ENCODE measurements at places on chromosomes 1 and 21. TPM values are rescaled to one million over a fixed set of nuclear protein-coding genes. Genes with fewer than 3 reads are reported as not detected.

GBP7 gene
- not detected for total RNA-seq

- no peak overlapping the region for H3K27ac ChIP-seq
- H3K36me3 ChIP-seq: no peaks in the 10 kb centered on the region
- no peak overlapping the region for H3K4me3 ChIP-seq
- no peak for DNase-seq
- no peaks in the 10 kb centered on the region for H3K4me1 ChIP-seq
These were observed 59.0 kb downstream of the SUSD4 start for GRCh38 chr1:223304931-223305330.

ATAD3B gene
- 7.1 TPM for total RNA-seq

DNA sequence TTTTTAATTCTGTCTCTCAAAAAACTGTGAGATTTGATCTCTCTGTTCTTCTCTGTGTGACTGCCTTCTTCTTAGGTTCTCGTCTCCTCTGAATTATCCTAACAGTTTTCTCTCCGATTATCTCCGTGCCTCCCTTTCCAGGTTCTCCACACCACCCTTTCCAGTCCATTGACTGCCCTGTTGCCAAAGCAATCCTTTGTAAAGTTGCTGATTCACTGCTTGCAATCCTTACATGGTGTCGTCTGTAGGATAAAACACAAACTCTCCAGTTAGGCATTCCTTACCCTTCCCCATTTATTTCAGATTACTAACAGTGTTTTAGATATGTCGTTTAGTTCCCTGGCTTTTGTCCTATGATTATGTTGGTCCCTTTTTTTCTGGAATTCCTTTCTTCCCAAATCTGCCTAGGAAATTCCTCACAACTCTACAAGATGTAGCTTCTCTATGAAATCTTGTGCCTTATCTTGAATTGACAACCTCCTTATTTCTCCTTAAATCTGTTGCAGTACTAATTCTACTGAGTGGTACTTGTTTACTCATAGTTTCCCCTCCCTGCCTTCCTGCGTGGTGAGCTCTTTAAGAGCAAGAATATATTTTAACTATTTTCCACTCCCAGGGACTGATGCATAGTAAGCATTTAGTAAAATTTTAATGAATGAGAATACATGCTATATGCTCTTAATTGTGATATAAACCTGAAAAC, 22.3 kb downstream of the RCOR3 start:
- peaks cover 76% of the 10 kb centered on the region for H3K36me3 ChIP-seq
- no peak overlapping the region for H3K4me3 ChIP-seq
- no peaks in the 10 kb centered on the region for H3K4me1 ChIP-seq
- DNase-seq: no peak
- no peaks in the 10 kb centered on the region for H3K27me3 ChIP-seq
- peak overlapping the region; percentile 29 for H3K27ac ChIP-seq

DNA sequence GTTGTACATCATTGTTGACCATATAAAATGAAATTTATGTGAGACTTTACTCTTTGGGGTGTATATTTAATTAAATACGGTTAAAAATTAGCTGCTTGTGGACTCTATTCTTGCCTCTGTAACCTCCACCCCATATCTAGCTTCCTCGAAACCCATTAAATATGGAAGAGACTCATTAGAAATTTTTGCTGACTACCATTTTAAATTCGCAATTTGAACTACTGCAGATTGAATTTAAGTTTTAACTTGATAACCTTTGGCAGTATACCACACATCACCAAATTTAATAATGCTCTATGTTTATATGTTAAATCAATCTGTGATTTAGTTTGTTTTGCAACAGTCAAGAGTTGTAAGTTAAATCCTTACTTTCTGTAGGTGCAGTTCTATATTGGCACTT, 88.5 kb upstream of the QSOX1 start:
- H3K4me3 ChIP-seq: no peak overlapping the region
- no peaks in the 10 kb centered on the region for H3K27me3 ChIP-seq
- no peaks in the 10 kb centered on the region for H3K4me1 ChIP-seq

GRCh38 chr1:44408632-44409602, 3.9 kb downstream of the RNF220 start:
- no peak overlapping the region for H3K27ac ChIP-seq
- DNase-seq: no peak
- H3K4me3 ChIP-seq: peak overlapping the region; percentile 11
- H3K4me1 ChIP-seq: peaks cover 21% of the 10 kb centered on the region
- no peaks in the 10 kb centered on the region for H3K36me3 ChIP-seq

DNA sequence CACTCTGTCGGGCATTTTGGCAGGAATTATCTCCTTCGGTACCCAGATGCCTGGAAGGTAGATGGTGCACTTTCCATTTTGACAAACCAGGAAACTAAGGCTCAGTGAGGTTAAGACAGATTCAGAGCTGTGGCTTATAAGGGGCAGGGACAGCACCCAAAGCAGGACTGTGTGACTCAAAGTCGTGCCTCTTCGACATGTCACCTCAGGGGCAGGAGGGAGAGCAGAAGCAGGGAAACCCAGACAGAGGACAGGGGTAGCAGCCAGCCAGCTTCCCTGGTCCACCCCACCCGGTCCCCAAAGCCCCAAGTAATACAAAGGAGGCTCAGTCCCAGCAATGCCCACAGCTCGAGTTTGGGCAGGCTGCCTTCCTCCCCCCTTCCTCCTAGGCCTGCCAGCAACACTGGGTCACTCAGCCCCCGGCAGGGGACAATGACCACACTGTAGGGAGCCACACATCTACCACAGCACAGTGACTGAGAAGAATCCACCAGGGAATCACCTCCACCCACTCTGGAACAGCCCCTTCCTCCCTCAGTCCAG, 2.5 kb downstream of the RHOC start:
- H3K4me3 ChIP-seq: peak overlapping the region; percentile 6
- peaks cover 40% of the 10 kb centered on the region for H3K4me1 ChIP-seq
- peak overlapping the region; percentile 85 for H3K27ac ChIP-seq
- no peaks in the 10 kb centered on the region for H3K27me3 ChIP-seq

OR10J4 gene
- total RNA-seq: not detected

DNA sequence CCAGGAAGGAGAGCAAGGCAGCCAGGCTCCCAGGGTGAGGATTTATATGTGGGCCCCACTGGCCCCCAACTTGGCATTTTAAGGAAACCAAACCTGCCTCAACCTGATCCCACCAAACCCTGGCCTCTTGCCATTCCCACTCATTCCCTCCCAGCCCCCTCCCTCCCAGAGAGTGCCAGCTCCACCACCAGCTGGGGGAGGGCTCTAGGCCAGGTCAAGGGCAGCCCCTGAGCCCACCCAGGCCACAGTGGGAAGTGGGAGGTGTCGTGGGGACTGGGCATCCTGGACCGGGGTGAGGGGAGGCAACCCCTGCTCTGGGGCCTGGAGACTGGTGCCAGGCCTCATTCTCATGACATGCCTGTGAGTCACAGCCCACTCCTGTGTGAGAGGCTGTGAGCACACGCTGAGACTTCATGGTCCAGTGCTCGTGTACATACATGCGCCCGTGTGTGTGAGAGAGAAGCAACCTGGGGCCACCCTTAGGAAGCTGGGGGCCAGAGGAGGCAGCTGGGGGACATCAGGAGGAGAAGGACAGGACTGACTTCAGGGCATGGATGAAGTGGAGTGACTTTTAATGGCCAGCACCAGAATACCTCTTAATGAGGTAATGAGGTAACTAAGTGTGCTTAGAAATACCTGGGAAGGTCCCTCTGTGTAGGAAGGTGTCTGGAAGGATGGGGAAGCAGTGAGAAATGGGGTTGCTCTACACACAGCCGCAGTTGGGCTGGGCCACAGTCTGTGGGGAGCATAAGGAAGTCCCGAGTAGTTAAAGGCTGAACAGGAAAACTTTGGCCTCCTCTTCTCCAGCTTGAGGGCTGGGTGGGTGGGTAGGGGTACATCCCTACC, at the start of gene S100A2:
Gene S100A2 (minus strand): TSS at position 316 of the 846 bp plus-strand sequence. CDS start 1,967 bp downstream, outside the sequence.
- H3K27me3 ChIP-seq: no peaks in the 10 kb centered on the region
- H3K36me3 ChIP-seq: no peaks in the 10 kb centered on the region
- H3K27ac ChIP-seq: peak within 1 kb of the TSS; percentile 94
- no peak within 1 kb of the TSS for H3K4me3 ChIP-seq
- peaks cover 27% of the 10 kb centered on the region for H3K4me1 ChIP-seq

GRCh38 chr1:77316006-77316405, 34.2 kb downstream of the AK5 start:
- no peaks in the 10 kb centered on the region for H3K27me3 ChIP-seq
- DNase-seq: no peak
- H3K27ac ChIP-seq: no peak overlapping the region
- no peak overlapping the region for H3K4me3 ChIP-seq
- no peaks in the 10 kb centered on the region for H3K36me3 ChIP-seq

DNA sequence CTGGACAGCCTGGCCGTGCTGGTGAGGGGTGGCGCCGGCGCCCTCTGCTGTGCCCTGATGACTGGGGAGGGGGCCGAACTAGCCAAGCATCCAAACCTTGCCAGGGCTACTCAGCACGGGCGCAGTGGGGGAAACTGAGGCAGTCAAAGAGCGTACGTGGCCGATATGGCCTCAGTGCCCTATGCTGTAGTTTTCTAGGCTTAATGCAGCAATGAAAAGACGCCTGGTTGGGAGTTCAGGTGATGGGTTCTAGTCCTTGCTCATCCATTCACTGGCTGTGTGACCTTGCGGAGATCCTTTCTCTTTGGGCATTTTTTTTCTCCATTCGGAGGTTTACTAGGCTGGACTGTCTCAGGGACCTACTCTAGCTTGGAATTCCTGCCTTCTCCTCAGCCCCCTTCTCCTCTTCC, 822 bp downstream of the MTX1 start:
- peaks cover 16% of the 10 kb centered on the region for H3K4me1 ChIP-seq

DNA sequence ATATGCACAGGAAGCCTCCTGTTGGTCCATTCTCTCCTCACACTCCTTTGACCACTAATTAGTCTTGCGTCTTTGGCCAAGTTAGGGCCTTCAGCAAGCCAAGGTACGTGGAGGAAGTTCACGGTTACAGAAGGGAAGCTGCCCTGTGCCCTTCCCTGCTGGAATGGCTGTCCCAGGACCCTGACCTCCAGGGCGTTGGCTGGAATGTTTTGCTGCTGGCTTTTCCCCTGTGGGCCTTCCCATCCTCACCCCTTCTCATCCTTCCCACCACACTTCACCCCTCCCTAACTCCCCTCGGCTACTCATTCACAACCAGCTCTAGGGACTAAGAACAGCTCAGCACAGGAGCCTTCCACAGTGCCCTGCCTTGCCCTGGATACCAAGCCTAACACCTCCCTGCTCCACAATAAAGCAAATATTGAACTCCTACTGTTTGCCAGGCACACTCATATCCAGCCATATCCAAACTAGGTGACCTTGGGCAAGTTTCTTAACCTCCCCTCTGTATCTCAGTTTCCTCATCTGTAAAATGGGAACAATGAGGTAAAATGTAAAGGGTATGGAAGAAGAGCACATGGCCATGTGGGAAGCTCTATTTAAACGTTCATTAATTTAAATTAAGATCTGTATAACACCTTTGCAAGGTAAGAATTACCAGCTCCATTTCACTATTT, 8.8 kb upstream of the CDCP2 start:
- no peaks in the 10 kb centered on the region for H3K36me3 ChIP-seq
- no peak for DNase-seq
- no peaks in the 10 kb centered on the region for H3K4me1 ChIP-seq
- no peak overlapping the region for H3K4me3 ChIP-seq

HTR1D gene
- not detected for total RNA-seq

DNA sequence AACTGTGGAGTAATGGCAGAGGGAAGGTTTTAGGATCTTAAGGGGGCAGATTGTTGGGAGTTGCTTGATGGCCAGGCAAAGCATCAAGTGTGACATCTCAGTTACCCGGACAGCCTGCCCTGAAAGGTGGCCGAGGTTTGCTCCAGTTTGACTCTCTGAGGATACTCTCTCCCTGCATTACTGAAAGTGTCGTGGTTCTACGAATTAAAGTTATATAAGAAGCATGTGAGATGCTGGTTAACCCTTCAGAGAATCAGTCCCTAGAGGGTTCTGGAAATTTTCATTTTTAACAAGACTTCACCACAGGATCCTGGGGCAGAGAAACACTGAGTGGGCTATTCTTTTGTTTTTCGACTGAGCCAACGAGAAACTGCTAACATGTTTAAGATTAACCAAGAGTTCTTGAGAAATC, 689 bp upstream of the ZNF644 start:
- no peaks in the 10 kb centered on the region for H3K36me3 ChIP-seq
- no peak for DNase-seq
- peaks cover 40% of the 10 kb centered on the region for H3K4me1 ChIP-seq
- H3K27ac ChIP-seq: peak overlapping the region; percentile 99
- H3K27me3 ChIP-seq: no peaks in the 10 kb centered on the region
- peak overlapping the region; percentile 94 for H3K4me3 ChIP-seq

DNA sequence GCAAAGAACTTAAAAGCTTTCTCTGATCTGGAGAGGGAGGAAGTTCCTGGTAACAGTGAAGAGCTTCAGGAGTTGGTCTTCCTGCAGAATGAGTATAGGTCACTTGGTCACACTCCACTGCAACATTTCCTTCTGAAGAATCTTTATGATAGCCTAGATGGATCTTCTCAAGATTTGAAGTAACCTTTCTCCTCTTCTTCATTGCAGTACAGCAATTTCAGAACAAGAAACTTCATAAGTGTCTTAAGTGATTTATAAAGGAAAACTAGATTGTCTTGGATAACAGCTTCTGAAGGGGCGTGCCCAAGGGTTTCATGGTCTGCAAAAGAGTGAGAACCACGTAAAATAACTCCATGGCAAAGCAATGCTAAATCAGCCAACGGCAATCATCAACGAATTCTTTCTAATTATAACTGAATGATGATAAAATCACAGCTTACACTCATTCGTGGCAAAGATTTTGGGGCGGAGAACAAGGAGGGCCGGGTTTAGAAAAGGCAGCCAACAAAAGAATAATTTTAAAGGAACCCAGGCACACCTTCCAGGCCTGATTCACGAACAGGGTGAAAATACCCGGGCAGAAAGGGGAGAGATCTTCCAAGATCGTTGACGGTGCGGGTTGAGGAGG, 53.9 kb upstream of the ASPM start:
- H3K4me3 ChIP-seq: peak overlapping the region; percentile 82
- no peak for DNase-seq
- no peaks in the 10 kb centered on the region for H3K36me3 ChIP-seq
- peaks cover 51% of the 10 kb centered on the region for H3K4me1 ChIP-seq
- H3K27ac ChIP-seq: peak overlapping the region; percentile 94

SMCP gene
- not detected for total RNA-seq

TMEM125 gene
- total RNA-seq: not detected

CATSPERE gene
- 0.49 TPM for total RNA-seq

NCAM2 gene
- 0.69 TPM for total RNA-seq

DNA sequence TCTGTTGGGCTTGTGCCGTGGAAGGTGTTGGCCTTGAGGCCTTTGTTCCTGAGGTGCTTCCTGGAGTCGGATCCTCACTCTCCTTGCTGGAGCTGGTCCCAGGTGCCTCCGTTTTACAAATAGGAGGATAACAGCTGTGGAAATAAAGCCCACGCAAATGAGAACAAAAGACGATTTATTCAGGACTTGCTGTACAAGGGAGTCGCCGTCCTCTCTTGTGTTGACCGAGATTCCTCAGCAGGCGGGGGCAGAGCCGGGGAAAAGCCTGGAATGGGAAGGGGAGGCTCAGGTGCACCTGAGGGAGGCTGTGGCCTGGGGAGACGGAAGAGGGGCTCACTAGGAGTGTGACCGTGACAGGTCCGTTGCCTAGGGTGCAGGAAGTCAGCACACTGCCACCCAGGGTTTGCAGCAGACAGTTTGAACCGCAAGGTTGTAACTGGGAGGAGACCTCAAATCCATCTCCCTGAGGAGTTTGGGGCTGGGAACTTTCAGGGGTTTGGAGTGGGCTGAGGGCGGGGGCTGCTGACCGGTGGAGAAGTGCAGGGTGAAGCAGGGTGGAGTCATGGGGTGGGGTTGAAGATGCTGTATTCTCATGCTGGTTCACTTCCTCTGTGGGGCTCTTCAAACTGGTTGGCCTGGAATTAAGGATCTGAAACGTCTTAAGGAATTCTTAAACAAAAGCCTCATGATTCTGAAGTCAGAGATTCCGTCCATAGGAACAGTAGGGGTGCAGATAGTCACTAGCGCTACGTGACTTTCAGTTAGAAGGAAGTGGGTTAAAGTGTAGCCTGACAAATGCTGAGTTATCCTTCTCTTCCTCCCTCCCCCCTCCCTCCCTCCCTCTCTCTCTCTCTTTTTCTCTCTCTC, 2.6 kb upstream of the CSTB start:
- no peak overlapping the region for H3K27ac ChIP-seq
- peaks cover 15% of the 10 kb centered on the region for H3K4me1 ChIP-seq
- no peak for DNase-seq
